SJSA1 (cell line): ENCODE measurements at places on chromosomes 5 and 9. TPM values are rescaled to one million over a fixed set of nuclear protein-coding genes. Genes with fewer than 3 reads are reported as not detected.

DNA sequence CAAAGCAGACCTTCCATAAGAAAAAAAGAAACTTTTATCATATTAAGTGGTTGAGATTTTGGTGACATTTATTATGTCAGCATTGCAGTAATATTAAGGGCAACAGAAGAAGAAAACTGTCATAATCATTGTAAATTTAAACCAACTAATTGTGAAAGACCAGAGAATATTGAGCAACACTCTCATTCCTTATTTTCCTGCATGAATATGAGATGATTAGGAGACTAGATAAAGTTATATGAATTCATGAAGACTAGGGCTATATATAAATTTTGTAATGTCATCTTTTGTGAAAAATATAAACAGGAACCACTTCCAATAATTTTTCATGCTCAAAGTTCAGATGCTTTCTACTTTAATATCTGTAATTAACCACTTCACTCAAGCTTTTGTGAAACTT lies 974.5 kb upstream of the CDH10 start:
- DNase-seq, result no peak

GRCh38 chr9:131534721-131535237 lies 3.7 kb upstream of the UCK1 start:
- DNase-seq, result no peak

GRCh38 chr5:31981361-31981945 lies 192.7 kb downstream of the GOLPH3 start:
- no peak for DNase-seq

The PCDHGB5 gene
- total RNA-seq, result 1.1 and 3.6 TPM in 2 replicates

DNA sequence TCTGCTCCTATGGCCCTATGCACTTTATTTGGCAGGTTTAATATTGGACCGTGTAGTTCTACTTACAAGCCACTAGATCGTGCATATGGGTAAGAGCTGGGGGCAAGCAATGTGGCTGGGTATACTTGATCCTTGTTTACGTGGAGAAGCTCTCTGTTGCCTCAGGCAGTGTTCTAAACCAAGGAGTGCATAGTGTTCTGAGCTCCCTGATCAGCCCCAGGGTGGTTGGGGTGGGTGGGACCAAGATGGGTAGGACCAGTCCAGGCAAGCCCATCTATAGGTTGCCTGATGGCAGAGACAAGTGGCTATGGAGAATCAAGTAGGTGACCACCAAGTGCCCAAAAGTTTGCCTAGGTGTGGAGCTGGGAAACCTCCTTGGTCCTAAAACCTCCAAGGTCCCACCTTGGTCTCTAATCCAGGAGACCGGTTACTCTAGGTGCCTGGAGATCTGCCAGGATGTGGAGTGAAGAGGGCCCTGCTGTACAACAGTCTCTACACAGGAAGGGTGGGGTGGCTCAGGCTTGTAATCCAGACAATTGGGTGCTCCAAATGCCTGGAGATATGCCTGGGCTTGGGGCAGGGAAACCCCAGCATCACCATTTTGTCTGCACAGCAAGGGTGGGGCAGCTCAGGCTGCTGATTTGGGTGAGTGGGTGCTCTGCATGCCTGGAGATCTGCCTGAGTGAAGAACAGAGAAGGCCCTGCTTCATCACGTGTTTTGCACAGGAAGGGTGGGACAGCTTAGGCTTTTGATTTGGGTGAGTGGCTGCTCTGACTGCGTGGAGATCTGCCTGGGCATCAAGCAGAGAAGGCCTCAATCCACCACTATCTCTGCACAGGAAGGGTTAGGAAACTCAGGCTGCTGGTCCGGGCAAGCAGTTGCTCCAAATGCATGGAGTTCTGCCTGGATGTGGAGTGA lies 659.8 kb downstream of the TLE4 start:
- no peak for DNase-seq

GRCh38 chr5:135376961-135377624 lies 21.9 kb downstream of the MACROH2A1 start:
- DNase-seq, result no peak

- no peak for DNase-seq
Measured at GRCh38 chr9:106019039-106019680, 324.8 kb downstream of the TMEM38B start.

- DNase-seq, result no peak
Measured at GRCh38 chr9:98321269-98321668, 65.8 kb upstream of the TBC1D2 start.

- DNase-seq, result no peak
Measured at GRCh38 chr9:89179540-89179894, 899 bp upstream of the SHC3 start.

- DNase-seq, result no peak
Measured at GRCh38 chr5:173664154-173664526, 47.7 kb upstream of the BOD1 start.

DNA sequence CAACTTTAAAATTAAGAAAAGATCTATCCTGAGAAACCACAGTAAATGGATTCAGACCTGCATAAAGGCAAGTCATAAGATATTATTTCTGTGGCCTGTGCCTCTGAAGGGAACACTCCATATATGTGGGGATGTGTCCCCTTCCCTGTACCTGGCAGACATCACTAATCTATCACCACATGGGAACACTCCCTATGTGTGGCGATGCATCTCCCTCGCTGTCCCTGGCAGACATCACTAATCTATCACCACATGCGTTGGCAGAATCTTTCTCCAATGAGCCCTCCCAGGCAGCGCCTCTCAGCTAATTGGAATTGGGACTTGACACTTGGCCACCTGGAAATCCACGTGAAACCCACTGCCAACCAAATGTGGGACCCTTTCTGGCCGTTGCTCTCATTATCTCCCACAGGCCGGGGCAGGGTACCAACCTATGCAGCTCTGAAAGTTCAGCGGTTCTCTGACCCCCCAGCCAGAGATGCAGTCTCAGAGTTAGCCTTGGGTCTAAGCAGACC lies 25.2 kb upstream of the ASS1 start:
- DNase-seq, result no peak

- DNase-seq, result peak; percentile 84
Measured at GRCh38 chr9:22030101-22030598, 21.0 kb upstream of the CDKN2B start.

- DNase-seq, result no peak
Measured at GRCh38 chr5:173334808-173335207, 6.6 kb upstream of the STC2 start.

The ZNF454 gene
- total RNA-seq, result not detected in 2 replicates
